NCI-H1105 (cell line): ENCODE measurements at places on chromosomes 7 and 10.

GRCh38 chr7:13421776-13422175 lies 567.7 kb downstream of the ETV1 start:
- no peak for DNase-seq

GRCh38 chr10:107657851-107658250 lies 493.3 kb upstream of the SORCS1 start:
- no peak for DNase-seq

DNA sequence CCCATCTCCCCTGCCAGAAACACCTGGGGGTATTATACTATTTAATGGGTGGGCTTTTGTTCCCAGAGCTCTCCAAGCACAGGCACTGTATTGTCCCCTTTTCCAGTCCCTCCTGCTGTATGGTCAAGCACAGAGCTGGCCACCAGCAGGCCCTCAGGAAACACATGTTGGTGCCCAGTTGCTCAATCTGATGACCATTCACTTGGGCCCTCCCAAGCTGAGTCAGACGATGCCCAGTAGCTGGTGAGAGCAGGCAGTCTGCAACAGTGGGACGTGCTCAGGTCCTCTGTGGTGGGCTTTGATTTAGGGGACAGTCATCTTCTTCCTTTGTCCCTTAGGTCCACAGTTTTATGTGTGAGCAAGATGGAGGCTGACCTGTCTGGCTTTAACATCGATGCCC lies 11.8 kb downstream of the SFXN2 start:
- no peak for DNase-seq

DNA sequence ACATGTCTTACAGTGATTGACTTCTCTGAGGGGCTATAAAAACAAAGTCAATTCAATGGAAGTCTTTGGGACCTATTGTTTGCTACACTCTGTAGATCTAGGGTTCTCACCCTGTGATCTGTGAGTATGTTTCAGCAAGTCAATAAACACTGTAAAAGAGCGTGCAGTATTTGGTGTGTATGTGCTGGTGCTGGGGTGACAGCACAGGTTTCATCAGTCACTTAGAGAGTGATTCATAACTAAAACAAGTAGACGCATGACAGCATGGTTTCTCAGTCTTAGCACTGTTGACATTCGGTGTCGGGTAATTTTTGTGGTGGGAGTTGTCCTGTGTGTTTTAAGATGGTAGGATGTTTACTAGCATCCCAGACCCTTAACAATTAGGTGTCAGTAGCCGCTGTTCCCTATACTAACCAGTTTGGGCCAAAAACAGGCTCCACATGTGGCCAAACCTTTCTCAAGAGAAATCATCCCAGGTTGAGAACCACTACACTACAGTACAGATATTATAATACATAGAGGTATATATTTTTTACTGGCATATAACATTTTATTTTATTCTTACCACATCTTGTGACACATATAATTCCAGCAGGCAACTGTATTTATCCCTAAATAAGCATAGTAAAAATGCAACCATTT lies 411.8 kb downstream of the ARL4A start:
- no peak for DNase-seq

DNA sequence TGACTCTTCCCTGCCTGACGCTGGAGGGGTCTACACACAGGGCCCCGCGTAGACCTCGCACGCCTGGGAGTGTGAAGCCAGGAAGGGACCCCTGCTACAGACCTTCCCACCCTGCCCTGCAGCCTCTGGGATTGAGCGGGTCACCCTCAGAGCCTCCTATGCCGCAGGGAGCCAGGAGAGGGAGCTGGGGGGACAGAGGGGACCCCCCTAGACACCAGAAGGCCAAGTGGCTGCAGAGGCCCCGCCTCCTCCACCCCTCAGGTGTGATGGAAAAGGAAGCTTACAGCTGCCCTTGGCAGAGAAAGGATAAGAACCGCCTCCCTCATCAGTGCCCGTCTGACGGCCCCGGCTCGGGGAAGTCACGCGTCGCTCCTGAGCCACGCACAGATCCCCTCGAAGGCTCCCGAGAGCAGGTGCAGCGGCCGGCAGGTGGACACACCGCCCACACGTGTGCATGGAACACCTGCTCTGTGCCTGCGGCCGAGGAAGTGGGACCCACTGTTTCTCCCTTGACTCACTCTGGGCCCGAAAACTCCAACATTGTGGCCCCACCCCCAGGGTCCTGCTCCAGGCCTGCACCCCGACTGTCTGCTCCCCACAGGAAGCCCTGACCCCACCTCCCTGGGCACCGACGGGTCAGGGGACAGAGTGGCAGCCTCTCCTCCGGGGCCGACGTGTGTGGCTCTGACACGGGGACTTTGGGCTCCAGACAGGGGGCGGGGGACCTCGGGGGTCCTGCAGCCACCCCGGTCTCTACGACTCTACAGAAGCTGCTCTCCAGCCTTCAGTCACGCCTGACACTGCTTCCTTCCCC lies 73.3 kb downstream of the MICALL2 start:
- DNase-seq: peak; percentile 46

- DNase-seq: no peak
Observed at GRCh38 chr10:6203331-6204062, 765 bp downstream of the PFKFB3 start.

DNA sequence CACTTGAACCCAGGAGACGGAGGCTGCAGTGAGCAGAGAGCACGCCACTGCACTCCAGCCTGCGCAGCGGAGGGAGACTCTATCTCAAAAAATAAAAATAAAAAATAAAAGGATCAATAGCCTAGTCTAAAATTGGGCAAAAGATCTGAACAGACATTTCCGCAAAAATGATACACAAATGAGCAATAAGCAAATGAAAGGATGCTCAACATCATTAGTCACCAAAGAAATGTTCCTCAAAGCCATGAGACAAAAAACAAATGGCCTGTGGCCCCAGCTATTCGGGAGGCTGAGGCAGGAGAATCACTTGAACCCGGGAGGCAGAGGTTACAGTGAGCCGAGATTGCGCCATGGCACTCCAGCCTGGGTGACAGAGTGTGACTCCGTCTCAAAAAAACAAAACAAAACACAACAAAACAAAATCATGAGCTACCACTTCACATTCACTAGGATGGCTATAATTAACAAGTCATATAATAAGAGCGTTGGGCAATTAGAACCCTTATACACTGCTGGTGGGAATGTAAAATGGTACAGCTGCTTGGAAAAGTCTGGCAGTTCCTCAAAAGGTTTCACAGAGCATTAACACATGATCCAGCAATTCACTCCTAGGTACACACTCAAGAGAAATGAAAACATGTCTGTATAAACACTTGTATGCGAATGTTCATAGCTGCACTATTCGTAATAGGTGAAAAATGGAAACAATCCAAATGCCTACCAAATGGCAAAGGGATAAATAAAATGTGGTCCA lies 3.1 kb downstream of the DAGLB start:
- peak; percentile 71 for DNase-seq

GRCh38 chr10:124590216-124591122 lies 128.8 kb downstream of the LHPP start:
- no peak for DNase-seq

DNA sequence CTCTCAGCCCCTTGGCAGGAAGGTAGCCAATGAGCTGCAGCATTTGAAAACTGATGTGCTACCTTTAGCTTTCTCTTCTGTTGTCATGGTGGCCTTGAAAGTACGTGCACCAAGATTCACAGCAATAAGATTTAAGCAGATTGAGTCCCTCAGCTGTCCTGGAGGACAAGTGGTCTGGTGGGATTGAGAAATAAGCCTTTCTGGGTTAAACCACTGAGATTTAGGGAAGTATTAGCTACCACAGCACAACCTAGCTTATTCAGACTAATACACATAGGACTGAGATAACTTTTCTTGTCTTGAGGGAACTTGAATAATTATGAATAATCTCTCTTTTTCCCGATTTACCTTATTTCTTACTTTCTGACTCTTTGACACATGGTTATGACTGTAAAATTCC lies 324.0 kb downstream of the PTEN start:
- no peak for DNase-seq

DNA sequence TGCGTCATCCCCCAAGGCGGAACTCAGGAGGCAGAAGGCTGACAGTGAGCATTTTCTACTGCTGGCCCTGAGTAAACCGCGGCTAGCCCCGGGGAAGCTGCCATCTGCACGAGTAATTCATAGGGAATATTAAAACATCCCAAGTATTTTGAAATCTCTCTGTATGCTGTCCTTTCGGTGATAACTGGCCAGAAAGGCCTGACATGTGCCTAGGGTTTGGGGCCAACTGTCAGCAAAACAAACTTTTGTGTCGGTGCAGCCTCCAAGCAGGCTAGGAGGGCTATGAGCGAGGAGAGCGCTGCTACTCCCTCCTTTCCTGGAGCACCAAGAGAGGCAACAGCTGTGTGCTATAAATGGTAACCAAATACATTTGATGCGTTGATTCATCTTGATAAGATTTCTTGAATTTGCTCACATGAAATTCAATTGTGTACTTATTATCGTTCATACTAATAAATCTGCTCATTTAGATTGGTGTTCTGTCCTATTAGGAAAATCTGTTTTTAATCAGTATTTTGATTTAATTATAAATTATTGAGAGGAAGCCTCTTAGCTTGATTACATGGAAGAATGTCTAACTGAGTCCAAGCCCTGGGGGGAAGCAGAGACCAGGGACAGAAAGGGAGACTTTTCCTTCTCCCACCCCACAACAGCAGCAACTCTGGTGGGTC lies 124.4 kb upstream of the NPS start:
- no peak for DNase-seq

GRCh38 chr7:48389977-48390376 lies 218.7 kb downstream of the ABCA13 start:
- no peak for DNase-seq

DNA sequence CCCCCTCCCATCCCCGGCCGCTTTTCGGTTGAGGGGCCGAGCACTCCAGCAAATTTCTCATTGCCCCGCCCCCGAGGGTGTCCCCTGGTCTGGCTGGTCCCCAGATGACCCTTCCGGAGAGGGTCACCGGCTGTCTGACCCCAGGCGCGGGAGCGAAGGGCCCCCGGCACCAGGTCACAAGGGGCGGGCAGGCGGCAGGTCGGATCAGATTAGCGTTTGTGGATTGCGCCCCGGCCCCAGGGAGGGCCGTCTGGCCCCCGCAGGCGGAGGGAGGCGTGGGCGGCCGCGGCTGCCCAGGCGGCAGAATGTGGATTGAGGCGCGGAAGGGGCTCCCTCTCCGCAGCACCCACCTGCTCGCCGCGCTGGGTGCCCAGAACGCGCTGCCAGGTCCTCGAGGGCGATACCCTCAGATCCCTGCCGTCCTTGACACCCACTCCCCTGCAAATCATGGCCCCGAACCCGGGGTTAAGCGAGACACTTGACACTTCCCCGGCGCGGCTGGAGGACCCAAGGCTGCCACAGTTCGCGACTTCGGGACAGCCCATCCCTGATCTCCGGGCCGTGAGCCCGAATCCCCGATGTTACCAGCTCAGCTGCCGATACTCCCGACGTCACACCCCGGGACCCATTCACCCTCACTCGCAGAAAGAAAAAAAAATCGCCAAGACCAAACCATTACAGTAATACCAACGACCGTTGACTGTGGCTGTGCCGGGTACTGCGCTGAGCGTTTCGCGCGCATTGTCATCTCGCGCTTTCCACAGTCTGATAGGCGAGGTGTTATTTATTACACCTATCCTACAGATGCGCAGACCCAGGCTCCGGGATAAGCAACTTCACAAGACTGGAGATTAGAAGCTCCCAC lies 953 bp downstream of the NODAL start:
- no peak for DNase-seq

GRCh38 chr7:152140067-152140466 lies 114.6 kb downstream of the GALNT11 start:
- DNase-seq: no peak

DNA sequence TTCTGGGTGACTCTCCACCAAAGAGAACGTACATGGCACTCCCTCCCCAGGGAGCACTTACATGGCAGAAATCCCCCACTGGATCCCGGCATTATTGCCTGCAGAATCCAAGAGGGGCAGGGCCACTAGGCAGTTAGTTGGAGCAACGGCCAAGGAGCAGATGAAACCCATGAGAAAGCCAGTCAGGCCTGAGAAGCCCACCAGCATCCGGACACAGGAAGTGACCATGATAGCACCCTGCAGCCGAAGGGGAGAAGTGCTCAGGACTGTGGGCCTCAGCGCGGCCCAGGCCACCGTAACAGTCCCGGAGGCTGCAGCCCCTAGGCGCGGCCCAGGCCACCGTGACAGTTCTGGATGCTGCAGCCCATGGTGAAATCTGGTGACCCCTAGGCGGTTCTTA lies 43.5 kb downstream of the STRA8 start:
- no peak for DNase-seq

DNA sequence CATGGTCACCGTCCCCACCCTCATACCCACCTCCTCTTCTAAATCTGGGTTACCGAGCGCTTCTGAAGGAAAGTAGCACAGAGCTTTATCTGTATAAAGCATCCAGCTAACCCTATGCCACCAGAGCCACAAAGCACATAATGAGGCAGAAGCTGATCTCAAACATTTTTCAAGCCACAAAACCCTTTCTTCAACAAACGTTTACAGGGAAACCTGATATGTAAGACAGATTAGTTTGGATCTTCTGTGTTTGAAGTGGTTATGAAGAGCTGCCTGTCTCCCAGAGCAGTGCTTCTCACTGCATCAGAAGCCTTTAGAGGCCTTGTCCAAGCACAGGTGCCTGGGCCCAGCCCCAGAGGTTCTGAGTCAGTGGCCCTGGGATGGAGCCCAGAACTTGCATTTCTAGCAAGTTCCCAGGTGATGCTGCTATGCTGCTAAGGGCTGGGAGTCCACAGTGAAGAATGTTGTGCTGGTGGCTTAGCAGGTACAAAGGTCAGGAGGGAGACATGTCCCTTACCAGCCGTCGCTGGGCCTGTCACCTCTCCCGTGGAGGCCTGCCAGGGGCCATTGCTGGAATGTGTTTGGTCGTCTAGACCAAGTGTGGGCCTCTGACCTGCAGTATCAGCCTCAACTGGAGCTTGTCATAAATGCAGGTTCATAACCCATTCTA lies 90.4 kb downstream of the TAF3 start:
- DNase-seq: no peak

- DNase-seq: no peak
Observed at GRCh38 chr10:126058104-126058503, 161.7 kb downstream of the FANK1 start.

DNA sequence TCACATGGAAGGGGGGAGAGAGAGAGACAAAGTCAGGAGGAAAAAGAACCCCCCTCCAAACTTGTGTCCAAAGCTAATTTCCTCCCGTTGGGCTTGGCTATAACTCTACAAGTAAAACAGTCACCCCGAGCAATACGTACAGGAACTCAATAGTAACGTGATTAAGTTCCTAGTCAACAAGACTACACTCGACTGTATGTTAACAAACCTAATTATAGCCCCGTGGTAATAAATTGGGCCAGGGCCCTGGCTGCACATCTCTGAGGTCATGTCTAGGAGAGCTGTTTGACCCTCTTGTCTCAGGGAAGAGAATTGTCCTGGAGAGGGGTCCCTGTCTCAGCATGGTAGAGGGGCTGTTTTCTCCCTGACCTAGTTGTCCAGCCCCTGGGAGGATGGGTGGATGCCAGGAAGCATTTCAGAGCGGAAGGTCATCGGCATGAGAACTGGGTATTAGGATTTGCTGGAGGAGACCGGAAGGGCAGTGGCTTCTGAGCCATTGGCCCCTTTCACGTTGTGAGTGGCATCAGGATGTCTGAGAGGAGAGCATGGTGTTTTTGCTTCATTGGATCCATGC lies 60.2 kb upstream of the COMTD1 start:
- DNase-seq: no peak

GRCh38 chr7:351256-351655 lies 61.3 kb downstream of the FOXL3 start:
- no peak for DNase-seq

GRCh38 chr10:53209944-53210611 lies 437.5 kb upstream of the MBL2 start:
- DNase-seq: no peak
